T-helper 22 cell (primary cell): ENCODE measurements at places on chromosomes 1 and 21.

- no peak for DNase-seq
Observed at GRCh38 chr1:163170975-163171676, 31.6 kb downstream of the RGS5 start.

GRCh38 chr1:222037720-222038119 is 295.8 kb upstream of the DUSP10 start:
- no peak for DNase-seq

DNA sequence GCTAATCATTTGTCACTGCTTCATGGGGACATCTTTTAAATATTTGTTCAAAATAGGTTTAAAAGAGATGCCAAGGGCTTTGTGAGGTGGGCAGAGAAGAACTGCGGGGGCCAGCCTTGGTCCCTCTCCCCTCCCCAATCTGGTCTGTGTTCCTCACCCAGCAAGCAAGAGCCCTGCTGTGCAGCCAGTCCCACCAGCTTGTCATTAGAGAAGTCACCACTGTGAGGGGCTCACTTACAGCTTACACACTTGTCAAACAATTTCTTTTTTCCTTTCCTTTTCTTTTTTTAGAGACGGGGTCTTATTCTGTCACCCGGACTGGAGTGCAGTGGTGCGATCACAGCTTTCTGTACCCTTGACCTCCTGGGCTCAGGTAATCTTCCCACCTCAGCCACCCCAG is 10.4 kb upstream of the CDK18 start:
- no peak for DNase-seq

- DNase-seq = no peak
Observed at GRCh38 chr1:93734999-93735398, 53.4 kb upstream of the BCAR3 start.

- DNase-seq = no peak
Observed at GRCh38 chr1:22491995-22492715, 40.5 kb downstream of the ZBTB40 start.

DNA sequence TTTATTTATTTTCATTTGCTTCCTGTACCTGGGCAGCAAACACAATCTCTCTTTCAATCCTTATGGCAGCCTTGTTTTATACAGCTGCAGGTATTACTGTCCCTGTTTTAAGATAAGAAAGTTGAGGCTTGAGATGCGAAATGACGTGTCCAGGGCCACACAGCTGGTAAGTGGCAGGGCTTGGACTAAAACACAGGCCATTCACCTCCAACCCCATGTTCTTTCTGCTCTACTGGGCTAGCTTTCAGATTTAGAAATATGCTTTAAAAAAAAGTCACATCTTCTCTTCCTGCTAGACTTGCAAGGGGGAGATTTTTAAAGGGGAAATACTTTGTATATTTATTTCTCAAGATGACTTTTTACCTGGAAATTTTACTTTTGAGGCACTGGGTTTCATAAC is 62.8 kb downstream of the CNST start:
- no peak for DNase-seq

DNA sequence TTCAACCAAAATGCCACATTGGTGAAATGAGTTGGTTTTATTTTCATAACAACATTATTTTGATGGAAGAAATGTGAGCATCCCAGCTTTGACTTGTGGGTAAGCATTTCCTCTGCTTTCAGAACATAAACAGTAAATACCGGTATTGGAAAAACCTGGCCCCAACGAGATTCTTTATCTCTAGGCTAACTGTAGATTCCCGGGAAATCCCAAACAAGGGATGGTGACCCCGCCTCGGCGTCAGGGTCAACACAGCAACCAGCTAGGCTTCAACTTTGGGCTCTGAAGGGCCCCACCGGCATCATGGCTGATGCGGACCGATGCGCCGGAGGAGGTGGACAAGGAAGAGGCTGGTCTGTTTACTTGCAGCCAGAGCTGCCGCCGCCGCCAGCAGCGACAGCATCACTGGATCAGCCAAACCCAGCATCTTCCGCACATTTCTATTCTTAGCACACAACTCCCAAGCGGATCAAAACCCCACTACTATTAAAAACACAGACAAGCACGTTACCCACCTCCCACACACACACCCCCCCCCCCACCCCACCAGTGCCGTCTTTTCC is 1.1 kb downstream of the AKT3 start:
- no peak for DNase-seq

DNA sequence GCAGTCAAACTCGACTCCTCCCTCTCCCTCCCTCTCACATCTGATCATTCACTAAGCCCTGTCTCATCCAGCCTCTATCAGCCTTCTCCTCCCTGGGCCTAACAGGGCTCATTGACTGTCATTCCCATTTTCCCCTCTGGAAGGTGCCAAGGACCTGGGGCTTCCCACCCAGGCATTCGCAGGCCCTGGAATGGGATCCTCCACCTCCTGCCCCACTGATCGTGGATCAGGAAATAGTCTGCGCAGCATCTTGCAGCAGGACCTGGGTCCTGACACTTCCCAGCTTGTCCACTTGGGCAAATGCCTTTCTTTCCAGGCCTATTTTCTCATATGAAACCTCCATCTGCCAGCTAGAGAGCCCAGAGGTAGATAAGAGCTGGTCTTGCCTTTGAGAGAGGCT is 71.2 kb upstream of the ZC3H12A start:
- DNase-seq = no peak

DNA sequence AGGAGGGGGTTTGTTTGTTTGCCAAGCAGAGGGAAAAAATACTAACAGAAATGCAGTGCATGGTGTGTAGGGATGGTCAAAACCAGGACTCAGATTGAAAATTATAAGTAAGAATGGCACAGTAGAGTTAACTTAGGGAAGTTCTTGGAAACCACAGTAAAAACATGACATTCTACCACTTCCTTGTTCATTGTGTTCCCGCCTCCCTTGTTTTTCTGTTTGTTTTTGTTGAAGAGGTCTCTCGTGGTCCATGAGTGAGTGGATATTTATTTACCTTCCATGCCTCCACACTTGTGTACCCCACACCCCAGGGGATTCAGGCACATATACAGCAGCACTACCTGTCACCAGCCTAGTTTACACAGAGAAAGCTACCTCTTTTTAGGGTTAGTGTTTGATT is 69.6 kb downstream of the OLFML2B start:
- DNase-seq = no peak
